ENCODE measurements at places on chromosomes 3 and 15.

GRCh38 chr15:70204652-70205051 is 106.9 kb upstream of the TLE3 start:
- no peak for DNase-seq

GRCh38 chr15:100715571-100716455 is 113.4 kb downstream of the ASB7 start:
- DNase-seq = no peak

DNA sequence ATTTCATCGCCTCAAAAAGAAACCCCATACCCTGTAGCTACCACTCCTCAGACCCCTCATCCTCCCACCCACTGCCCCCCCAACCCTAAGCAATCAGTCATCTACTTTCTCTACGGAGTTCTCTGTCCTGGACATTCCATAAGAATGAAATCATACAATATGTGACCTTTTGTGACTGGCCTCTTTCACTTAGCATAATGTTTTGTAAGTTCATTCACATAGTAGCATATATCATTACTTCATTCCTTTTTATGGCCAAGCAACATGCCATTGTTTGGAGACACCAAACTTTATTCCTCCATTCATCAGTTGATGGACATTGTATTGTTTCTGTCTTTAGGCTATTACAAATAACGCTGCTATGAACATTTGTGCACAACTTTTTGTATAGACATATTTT is 64.2 kb downstream of the TNIK start:
- no peak for DNase-seq

GRCh38 chr3:140316868-140317400 is 360.9 kb upstream of the TRIM42 start:
- DNase-seq = no peak

GRCh38 chr15:40392986-40393948 is 10.7 kb downstream of the KNSTRN start:
- no peak for DNase-seq
